IMR-90 (cell line): ENCODE measurements at places on chromosomes 4 and X.

DNA sequence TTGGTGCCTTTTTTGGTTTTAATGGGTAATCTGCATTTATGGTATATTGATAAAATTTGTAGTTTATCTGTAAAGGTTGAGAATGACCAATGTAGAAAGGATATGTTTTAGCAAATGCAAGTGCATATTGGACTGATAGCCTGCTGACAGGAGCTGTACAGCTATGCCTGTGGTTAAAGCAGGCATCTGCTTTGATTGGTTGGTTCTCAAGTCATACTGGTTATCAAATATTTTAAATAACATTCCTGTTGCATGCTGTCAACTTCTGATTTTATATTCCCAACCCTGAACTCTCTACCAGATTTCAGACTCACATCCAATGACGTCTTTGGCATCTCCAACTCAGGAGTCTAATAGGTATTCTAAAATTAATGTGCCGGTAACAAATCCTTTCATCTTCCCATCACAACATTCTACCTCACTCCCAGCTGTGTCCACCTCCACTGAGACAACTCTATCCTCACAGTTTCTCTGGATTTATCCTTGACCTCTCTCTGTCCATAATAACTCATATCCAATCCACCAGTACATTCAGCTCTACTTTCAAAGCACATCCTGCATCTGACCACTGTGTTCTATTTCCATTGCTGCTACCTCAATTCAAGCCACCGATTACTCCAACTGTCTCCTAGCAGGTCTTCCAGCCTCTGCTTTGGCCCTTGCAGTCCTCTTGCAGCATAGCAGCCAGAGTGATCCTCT is 125.7 kb downstream of the CAMK2D start:
- DNase-seq = peak; percentile 86

DNA sequence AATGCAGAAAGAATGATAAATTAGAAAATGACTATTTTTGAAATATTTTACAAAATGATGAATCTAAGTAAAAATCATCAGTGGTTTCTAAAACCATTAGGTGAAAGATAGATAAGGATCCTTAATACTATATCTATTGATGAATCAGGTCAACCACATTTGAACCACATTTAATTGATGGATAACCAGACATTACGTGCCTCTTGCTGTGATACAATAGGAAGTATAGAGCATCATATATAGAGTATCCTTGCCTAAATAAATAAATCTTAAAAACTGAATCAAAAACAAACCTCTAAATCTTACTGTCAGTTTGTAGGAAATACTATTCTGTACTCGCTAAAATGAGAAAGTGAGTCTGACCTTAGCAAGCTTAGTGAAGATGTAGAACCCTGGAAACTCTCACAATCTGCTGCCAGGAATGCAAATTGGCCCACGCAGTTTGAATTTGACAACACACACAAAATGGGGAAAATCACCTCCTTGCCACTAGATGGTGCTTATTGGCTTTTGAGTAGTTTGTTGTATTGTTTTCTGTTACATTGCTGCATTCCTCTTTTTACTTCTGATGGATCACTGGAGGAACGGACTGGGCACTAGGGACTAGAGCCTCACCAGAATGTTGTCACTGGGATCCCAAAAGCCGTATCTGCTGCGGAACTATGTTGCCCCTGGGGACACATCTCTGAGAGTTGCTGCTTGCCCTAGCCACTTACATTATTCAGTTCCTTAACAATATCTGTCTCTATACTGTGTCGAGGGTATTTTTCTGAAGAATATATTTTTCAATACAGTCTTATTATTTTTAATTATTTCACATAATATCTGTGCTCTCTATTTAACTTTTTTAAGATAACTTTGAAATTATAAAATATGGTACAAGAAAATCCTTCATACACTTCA is 25.4 kb upstream of the SLAIN2 start:
- peak; percentile 73 for DNase-seq

GRCh38 chrX:142214081-142214480 is 9.0 kb upstream of the MAGEC2 start:
- DNase-seq = no peak

GRCh38 chrX:68355629-68355920 is 77.7 kb downstream of the OPHN1 start:
- no peak for DNase-seq

DNA sequence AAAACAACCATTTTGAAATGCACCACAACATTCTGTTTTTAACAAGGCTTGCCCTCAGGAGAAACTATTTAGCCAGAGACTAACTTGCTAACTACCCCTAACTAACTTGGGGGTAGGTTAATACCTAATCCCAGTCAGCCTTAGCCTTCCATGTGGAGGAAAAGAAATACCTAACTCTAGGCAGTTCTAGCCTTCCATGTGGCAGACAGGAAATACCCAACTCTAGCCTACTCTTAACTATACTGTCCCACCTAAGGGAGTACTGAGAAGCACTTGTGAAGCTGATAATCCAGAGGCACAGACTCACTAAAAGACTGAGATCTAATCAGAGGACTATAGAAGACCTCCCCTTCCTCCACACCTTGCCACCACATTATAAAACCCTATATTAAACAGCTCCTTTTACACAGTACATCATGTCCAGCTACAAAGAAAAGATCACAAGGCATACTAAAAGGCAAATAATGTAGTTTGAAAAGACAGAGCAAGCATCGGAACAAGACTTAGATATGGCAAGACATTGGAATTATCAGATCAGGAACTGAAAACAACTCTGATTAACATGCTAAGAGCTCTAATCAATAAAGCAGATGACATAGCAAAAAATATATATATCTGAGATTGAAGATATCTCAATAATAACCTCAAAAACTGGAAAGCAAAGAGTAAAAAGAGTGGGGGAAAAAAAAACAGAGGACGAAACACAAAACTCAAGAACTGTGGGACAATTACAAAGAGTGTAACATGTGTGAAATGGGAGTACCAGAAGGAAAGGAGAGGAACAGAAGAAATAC is 52.2 kb downstream of the FRYL start:
- DNase-seq = no peak
